Activated gamma-delta T cell treated with anti-CD3 and anti-CD28 coated beads, Interleukin-2, amount 50 U/mL, for 16 hours (primary cell): ENCODE measurements at places on chromosomes 11 and 22.

GRCh38 chr11:79019975-79020374 is 420.9 kb downstream of the TENM4 start:
- no peak for DNase-seq

DNA sequence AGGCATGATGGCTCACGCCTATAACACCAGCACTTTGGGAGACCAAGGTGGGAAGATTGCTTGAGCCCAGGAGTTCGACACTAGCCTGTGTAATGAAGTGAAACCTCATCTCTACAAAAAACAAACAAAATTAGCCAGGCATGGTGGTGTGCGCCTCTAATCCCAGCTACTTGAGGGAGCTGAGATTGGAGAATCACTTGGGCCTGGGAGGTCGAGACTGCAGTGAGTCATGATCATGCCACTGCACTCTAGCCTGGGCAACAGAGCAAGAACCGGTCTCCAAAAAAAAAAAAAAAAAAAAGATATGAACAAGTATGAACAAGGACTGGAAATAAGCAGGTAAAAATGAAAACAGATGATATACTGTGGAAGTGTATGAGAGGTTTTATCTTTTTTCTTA is 54.1 kb upstream of the SOX6 start:
- no peak for DNase-seq

GRCh38 chr11:84249344-84250135 is 963.4 kb upstream of the CCDC90B start:
- DNase-seq: no peak

- no peak for DNase-seq
These were observed 528.6 kb downstream of the BRD1 start for GRCh38 chr22:49298834-49299750.

- no peak for DNase-seq
These were observed 116.4 kb downstream of the STIM1 start for GRCh38 chr11:3971756-3972404.

- DNase-seq: no peak
These were observed 20.4 kb downstream of the HPS4 start for GRCh38 chr22:26463101-26463661.

GRCh38 chr22:29138556-29139305 is 65.9 kb downstream of the KREMEN1 start:
- no peak for DNase-seq

GRCh38 chr11:123282597-123282996 is 87.5 kb upstream of the CLMP start:
- DNase-seq: no peak

GRCh38 chr11:24587635-24588034 is 90.8 kb downstream of the LUZP2 start:
- DNase-seq: no peak

GRCh38 chr11:44178381-44178780 is 82.9 kb downstream of the EXT2 start:
- no peak for DNase-seq

- no peak for DNase-seq
These were observed 6.3 kb downstream of the GRIK4 start for GRCh38 chr11:120517801-120518291.

- no peak for DNase-seq
These were observed 241.8 kb downstream of the LARGE1 start for GRCh38 chr22:33678523-33678922.

DNA sequence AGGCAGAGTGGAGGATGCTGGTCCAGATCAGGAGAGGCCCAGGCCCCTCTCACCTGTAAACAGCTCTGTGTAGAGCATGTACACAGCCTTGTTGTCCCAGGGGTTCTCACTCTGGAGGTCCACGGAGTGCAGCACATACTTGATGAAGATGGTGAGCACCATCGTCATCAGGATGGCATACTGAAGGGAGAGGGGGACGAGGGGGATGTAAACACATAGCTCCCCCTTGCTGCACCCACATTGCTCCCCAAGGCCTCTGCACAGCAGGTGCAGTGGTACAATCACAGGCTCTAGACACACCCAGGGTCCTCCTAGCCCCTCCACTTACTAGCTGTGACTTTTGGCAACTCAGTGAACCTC is 2.9 kb downstream of the SYVN1 start:
- DNase-seq: no peak

- DNase-seq: no peak
These were observed 8.7 kb downstream of the EHD1 start for GRCh38 chr11:64869571-64870175.

DNA sequence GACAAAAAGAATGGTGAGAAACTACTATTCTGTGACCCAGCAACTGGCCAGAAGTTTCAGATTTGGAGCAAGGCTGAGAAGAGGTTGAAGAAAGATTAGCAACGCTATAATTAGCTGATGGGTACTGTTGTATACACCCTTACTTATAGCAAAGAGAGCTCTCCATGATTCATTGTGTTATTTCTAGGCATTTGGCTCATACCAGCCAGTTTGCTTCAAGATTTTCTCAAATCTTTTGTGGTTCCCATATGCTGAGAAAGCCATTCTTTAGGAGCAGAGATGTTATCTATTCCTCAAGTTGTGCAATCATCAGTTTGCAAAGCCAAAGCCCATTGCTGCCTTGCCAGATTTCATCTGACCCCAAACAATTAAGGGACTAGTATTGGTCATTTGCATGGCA is 179.4 kb downstream of the ETS1 start:
- DNase-seq: no peak

GRCh38 chr11:124839128-124839971 is 25.9 kb upstream of the ROBO3 start:
- DNase-seq: no peak

DNA sequence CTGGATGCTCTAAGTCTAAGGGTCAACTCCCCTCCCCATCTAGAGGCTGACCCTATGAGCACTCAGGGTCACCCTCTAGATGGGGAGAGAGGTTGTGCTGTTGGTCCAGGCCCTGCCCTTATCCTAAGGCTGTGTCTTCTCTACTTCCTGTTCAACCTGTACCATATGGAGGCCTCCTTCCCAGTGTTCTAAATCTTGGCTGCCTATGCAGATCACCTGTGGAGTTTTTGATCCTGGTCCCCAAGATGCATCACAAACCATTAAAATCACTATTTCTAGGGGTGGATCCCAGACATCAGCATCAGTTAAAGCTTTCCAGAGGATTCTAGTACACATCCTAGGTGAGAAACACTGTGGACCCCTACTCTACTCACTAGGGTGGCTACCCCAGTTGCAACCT is 26.2 kb downstream of the LARGE1 start:
- no peak for DNase-seq

GRCh38 chr22:41184679-41185078 is 20.4 kb upstream of the L3MBTL2 start:
- no peak for DNase-seq

DNA sequence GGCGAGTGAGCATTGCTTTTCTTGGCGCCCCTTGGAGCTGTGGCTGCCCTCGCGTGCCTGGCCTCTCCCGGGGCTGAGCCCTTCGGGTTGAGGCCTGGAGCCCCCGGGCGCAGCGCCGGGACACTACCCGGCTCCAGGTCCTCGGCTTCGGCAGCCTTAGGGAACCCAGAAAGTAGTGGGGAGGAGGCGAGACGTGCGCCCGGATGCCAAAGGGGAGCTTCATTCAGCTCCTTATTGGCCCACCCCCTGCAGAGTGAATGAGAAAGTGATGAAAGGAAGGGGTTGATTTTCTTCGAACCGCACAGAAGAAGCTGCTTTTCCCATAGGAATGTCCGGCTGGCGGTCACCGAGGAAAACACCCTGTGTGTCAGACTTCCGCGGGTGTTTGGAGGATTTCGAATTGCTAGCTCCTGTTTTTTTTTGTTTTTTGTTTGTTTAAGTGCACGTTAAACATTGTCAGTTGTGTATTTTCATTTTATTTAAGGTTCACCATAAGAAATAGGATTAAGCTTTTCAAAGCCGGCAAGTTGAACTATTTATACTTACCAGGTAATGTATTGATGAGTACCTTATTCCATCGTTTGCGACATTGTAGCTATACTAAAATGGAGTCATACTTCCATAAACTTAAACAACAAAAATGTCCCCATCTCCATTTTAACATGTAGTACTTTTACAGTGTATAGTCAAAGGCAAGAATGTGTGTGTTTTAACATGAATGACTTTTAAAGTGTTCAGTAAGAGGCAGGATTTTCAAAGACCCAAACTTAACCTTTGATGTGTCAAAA is 841 bp upstream of the EIF4G2 start:
- peak; percentile 27 for DNase-seq

DNA sequence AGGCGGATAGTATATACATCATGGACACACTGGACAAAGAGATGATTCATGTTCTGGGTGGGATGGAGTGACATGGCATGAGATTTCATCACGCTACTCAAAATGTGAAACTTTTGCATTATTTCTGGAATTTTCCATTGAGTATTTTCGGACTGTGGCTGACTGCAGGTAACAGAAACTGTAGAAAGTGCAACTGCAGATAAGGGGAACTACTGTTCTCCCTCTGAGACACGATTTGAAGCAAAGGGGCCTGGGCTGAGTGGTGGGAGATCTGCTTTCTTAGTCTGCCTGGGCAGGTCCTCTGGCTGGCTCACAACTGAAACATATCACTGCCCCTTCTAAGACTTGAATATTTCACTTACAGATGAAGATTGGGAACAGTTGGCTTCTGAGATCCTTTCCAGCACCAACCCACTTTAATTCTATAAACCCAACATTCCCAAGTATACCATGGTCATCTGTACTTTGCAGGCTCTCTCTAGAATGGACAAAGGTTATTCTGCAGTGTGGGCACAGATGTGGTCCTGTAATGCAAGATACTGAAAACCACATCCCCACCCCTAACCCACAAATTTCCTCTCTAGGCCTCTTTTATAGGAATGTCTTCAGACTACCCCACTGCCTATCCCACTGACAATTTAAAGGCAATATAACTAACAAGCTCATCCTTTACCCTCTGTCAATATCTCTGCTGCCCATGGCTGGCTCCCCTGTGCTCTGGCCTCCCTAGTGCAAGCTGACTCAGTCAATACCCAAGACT is 121.1 kb downstream of the KCNC1 start:
- DNase-seq: no peak

DNA sequence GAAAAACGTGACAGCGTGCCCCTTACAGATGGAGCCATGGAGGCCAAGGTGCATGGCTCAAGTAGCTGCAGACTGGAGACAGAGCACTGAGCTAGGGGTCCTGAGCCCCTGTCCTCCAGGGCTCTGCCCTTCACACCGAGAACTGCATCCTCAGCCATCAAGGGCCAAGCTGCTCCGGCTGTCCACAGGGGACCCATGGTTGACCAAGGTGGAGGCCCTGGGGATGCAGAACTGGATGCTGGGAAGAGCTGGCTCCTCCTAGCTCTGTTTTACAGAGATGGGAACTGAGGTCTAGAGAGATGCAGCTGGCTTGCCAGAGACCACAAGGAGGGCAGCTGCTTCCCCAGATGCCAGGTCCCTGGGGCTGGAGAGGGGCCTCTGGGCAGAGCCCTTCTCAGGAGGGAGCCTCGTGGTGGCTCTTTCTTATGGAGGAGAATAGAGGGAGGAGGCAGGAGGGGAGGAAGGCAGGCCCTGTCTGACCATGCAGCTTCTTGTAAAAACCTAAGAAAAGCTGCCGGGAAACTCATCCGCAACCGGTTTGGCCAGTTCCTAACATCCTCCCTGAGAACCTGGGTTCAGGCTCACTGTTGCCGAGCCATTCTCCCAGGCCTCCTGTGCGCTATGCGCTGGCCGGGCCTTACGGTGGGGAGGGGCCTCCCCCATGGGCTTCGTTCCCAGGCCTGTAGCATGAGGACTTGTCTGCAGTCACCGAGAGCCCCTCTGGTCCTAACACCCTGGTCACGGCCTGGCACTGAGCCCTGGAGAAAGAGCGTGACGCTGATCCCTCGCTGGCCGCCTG is 80.6 kb downstream of the WNT7B start:
- DNase-seq: no peak

DNA sequence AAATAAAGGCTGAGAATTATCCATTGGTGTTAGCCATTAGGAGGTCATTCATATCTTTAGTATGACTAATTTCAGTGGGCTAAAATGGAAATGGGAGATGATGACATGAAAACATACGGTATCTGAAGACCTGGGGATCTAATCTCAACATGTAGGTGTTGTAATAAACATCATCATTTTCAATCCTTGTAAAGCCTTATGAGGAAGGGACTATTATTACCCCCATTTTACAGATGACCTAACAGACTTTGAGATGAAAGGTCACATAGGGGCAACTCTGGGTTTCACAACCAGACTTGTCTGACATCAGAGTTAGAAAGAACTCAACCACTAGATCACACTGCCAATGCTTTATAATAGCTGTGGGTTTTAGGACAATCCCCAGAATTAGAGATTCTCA is 34.8 kb upstream of the TMEM135 start:
- no peak for DNase-seq

- no peak for DNase-seq
These were observed 20.6 kb downstream of the TMEM218 start for GRCh38 chr11:125090816-125091215.

DNA sequence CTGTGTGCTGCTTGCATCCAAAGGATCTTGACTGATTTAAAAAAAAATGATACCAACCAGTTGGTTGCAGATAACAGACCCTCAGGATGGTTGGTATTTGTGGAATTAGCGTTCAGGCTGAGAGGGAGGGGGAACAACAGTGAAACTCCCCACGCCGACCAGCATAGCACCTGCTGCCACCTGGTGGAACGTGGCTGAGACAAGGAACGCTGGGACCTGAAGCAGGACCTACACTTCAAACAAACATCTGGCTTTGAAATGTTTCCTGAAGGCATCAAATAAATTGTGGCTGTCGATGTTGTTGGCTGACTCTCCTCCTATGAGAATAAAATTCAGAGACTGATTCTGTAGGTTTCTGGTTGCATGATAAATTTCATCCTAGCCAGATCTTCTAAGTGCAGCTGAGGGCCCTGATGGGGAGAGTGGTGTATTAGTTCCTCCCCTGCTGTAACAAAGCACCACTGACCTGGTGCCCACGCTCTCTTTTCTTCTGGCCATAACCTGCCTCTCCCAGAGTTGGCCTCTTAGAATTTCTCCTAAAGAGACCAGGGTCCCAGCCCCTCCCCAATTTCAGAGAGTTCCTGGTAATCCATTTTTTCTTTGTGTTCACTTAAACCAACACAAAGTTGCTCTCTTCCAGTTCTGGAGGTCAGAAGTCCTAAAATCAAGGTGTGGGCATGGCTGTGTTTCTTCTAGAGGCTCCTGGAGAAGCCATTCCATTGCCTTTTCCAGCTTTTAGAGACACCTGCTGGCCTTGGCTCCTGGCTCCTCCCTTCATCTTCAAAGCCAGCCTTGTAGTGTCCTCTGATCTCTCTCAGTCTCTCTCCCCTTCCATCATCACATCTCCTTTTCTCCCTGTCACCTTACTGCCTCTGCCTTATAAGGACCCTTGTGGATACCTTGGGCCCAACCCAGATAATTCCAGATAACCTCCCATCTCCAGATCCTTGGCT is 17.3 kb downstream of the APOL2 start:
- no peak for DNase-seq

- no peak for DNase-seq
These were observed 31.3 kb downstream of the LRRC74B start for GRCh38 chr22:21076912-21077625.

GRCh38 chr11:10429526-10429925 is 25.5 kb upstream of the AMPD3 start:
- no peak for DNase-seq

DNA sequence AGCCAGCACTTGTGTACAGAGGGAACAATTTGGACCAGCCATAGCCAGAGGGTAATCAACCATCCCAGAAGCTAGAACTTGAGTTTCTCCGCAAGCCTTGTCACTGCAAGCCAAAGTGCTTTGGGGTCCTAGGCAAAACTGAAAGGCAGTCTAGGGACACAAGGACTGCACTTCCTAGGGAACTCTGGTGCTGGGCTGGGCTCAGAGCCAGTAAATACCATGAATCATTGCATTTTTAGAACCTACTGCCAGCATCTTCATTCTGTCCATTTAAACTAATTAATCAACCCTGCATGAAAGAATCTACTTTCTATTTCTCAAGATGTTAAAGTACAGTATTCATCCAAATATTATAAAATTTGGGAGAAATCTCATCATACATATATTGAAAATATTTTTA is 20.0 kb downstream of the PATE3 start:
- no peak for DNase-seq
